HL-60 (cell line): ENCODE measurements at places on chromosomes 12 and 14.
A peak's percentile ranks its signal among the peaks of the same experiment; 100 is the strongest.

GRCh38 chr14:38336298-38336697, 80.4 kb upstream of the CLEC14A start:
- DNase-seq, result no peak

- no peak for DNase-seq
These were observed 87.6 kb downstream of the RIN3 start for GRCh38 chr14:92601131-92601710.

DNA sequence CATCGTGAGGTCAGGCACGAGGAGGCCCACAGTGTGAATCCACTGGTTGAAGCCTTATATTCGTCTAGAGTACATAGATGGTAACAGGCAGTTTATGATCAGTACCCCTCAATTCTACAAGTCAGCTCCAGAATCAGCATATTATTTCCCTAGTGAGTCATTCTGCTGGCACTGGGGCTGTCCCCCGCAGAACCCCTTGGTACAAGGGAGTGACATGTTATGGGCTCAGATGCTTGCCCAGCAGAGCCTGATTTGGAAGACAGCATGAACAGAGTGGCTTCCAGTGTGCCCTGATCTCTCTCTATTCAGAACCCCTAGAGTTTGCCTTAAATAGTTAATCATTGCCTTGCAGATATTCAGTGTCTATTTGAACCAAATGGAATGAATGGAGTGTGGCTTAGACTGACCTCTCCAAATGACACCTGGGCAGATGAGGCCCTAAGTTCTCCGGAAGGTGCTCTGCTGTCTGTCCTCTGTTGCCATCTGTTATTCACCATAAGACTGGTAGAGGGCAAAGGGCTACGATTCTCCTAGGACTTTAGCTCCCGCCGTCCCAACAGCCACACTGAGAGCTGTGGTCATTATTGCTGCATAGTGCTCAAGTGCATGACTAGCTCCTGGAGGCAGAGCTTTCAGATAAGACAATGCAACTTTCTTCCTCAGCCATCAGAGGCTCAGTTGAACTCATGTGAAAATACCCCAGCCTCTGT, 41.1 kb downstream of the CACNA2D4 start:
- no peak for DNase-seq

DNA sequence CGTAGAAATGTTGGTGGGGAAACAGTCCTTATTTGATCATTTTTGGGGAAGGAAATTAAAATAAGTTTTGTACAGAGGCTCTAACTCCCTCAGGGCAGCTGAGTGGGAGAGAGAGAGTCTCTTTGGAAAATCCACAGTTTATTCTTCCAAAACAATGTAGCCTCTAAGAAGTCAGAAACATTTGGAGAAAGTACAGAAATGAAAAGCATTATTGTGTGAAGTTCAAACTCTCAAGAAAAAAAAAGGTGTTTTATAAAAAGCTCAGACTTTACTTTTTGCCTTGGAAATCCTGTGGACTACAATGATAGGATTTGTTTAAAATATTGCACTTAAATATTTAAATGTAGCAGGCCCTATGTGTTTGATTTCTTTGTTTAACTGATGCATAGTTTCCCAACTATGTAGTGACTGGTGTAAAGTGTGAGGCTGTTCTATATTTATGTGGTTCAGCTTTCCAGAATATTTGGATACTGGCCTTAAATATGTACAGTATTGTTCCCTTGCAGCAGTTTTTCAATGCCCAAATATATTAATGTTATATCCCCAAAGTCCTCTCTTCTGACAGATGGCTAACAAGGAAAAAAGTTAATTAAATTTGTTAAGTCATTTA, 82.0 kb upstream of the OTOGL start:
- DNase-seq, result no peak

- DNase-seq, result no peak
These were observed 5.6 kb downstream of the LTA4H start for GRCh38 chr12:96029826-96030225.

DNA sequence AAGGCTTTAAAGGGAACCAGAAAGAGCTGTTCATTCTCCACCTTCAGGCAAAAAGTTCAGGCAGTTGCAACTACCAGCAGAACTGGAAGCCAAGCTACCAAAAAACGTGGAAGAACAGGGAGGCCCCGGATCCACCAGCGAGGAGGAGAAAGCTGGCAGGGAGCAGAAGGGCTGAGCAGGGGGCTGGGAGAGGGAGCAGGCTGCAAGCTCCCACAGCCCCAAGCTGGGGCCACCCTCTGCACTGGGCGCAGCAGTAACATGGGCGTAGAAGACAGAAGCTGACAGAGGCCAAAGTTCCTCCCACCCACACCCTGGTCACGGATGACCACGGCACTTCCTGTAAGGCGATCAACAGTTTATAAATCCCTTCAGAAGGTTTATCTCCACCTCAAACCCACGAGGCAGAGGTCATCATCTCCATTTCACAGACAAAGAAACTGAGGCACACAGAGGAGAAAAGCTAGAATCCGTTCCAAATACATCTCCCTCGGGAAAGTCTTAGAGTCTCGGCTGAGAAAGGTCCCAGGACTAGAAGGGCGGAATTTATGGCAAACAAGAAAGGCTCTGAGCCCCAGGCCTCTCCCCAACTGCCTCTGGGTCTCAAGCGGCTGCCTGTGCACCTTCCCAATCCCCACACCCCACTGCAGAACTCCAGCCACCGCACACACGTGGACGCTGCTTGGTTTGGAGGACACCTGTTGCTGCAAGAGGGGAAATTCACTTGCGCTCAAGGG, 1.8 kb downstream of the CCDC85C start:
- no peak for DNase-seq

DNA sequence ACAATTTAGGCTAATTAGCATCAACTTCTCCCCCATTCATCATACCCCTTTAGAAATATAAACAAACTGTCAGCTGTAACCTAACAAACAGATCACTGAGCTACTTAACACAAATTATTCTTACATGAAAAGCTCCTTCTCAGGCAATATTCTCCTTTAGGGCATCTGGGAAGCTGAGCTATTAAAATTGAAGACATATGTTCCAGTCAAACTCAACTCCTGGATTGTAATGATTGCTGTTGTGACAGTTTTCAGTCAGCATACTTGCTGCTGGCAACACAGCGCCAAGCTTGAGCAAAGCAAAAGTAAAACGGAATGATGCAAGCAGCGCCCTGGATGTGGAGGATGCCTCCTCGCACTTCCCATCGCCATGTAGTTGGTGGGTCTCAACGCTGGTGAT, 82.4 kb downstream of the SLC25A21 start:
- DNase-seq, result no peak

DNA sequence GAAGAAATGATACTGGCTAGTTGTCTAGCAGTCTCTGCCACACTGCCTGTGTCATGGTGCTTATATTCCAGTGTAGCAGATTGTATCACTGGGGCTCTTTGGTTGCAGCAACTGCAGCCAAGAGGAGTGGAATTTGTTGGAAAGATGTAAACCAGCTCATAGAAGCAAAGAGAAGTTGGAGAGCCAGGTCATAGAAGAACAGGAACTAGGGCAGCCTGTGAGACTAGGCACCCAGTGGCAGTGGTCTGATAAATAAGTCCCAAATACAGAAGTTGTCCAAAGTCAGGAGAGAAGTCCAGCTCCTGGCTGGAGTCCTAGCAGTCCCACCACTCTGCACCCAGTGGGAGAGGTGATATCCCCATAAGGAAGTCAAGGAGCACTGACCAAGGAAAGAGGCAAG, 172.5 kb upstream of the ARID2 start:
- DNase-seq, result peak; percentile 72

DNA sequence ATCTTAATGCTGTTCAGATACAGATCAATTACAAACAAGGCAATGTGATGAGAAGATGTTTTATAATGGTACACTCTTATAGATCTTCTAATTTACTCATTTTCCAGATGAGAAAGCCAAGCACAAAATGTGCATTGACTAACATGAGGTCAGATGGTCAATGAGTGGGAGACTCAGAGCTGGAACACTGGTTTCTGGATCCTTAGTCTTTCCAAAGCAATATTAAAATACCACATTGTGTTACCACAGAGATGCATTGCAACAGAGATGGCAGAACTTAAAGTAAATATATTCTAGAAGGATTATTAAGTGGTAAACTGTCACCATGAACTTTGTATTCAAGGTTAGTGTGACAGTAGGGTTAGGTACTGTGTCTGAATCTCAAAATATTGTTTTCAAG, 113.6 kb downstream of the SLC15A5 start:
- DNase-seq, result no peak

DNA sequence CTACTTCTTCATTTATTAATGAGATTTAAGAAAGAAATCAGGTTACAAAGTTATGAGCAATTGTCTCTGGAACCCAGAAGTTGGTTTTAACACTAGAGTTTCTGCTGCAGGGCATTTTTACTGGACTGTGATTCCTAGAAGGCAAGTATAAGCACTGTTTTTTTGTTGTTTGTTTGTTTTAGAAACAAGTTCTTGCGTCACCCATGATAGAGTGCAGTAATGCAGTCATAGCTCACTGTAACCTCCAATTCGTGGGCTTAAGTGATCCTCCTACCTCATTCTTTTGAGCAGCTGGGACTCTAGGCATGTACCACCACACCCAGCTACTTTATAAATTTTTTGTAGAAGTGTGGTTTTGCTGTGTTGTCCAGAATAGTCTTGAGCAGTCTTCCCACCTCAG, 25.6 kb downstream of the RAP1B start:
- no peak for DNase-seq

DNA sequence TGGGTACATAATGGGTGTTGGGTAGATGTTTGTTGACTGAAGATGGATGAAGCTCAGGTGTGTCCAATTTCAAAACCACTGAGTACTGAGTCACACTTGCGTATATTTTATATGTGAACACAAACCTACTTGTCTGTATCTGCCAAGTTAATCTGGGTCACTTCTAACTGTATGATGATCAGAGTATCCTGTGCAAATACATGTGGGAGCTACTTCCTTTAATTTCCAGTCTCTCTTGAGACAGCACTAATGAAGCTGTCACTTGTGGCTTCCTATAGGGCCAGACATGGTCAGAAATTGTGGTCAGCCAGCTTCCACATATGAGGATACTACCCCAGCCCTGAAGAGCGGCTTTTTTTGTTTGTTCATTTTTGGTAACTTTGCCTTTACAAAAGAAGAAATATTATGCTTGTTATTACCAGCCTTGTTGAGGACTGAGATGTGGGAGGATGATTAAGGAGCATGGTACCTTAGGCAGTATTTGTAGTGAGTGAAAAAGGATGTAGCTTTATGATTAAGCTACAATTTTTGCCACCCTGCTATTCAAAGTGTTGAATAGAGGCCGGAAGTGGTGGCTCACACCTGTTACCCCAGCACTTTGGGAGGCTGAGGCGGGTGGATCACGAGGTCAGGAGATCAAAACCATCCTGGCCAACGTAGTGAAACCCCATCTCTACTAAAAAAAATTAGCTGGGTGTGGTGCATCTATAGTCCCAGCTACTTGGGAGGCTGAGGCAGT, 32.4 kb downstream of the PLXNC1 start:
- peak; percentile 80 for DNase-seq

GRCh38 chr12:58732894-58733293, 187.4 kb downstream of the LRIG3 start:
- no peak for DNase-seq

- no peak for DNase-seq
These were observed 193.0 kb upstream of the LMNTD1 start for GRCh38 chr12:25746131-25746530.

GRCh38 chr14:36647824-36648753, 13.6 kb upstream of the PAX9 start:
- DNase-seq, result peak; percentile 22

GRCh38 chr12:129941618-129942017, 37.8 kb upstream of the TMEM132D start:
- DNase-seq, result no peak

- no peak for DNase-seq
These were observed 122.6 kb downstream of the RAD51B start for GRCh38 chr14:67942080-67942710.

DNA sequence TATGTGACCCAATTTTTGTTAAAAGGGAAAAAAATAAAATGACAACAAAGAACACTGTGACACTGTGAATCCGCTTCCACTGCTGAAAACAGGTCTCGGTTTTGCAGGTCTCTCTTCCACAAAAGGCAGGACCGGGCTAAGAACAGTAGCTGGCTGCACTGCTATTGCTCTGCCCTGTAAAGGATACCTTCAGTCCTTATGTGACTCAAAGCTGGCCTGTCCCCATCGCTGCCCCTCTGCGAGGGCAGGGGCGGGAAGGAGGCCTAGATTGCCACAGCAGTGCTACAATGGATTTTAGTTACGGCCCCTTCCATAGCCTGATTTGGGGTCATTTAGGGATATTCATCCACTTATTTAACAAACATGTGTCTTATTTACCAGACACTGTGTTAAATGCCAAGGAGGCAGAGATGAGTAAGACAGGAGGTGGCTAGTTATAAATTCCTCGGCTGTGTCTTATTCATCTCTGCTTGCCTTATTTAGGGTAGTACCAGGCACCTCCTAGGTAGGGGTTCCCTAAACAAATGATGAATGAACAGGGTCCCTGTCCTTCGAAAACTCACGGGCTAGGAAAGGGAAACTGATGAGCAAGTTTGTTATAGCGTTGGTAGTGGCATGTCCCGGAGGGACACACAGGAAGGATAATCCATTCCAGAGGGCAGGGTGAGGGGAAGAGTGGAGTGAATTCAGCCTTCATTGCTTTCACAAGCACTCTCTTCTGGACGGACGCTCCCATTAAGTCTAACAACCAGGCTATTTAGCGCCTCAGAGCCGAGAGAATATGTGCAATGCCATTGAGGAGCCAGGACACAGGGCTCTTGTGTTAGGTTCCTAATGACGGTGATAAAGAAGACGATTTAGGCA, 73.3 kb downstream of the EID3 start:
- no peak for DNase-seq

GRCh38 chr12:115936997-115937916, 340.2 kb downstream of the MED13L start:
- DNase-seq, result no peak

DNA sequence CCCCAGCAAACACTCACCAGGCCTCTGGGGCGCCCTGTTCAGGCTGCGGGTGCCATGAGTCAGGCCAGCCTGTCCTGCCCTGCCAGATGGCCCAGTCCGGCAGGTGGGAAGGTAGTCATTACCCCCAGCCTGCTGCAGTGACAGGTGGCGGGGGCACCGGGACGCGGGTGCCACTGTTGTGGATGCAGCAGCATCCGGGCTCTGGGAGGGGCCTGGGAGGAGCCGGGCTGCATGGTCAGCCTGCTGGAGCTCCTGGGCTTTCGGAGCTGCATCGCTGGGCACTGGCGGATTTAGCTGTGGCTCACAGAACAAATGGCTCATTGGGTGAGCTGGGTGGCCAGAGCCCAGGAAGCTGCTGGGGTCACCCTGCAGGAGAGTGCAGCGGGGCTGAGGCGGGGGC, 13.5 kb downstream of the CEP170B start:
- no peak for DNase-seq
